WTC11 (cell line): ENCODE measurements at places on chromosomes 2 and 18. TPM values are rescaled to one million over a fixed set of nuclear protein-coding genes. Genes with fewer than 3 reads are reported as not detected.

DNA sequence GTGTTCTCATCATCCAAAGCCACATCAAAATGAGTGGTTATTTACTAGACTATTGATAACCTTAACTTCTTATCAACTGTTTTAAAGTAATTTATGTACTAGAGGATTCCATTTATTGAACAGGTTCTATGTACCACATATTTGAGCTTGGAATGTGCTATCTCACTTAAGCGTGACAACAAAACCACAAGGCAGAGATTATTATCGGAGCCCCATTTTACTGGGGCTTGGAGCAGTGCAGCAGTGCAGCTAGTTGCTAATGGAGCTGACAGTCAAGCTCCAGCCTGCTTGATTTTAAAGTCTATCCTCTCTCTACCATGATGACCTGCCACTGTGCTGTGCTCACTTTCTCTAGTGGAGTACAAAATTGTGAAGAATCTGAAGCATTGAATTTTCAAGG is 24.6 kb downstream of the GCG start:
- H3K36me3 ChIP-seq = no peaks in the 10 kb centered on the region
- H3K4me1 ChIP-seq = 0 out of 2 replicates have a peak, but pooled peaks cover 4% of the 10 kb centered on the region
- no peak for DNase-seq
- no peak overlapping the region for H3K27ac ChIP-seq
- H3K27me3 ChIP-seq = no peaks in the 10 kb centered on the region

GRCh38 chr2:63003351-63003750 is 47.3 kb upstream of the OTX1 start:
- no peaks in the 10 kb centered on the region for H3K36me3 ChIP-seq
- peaks cover 18% of the 10 kb centered on the region for H3K4me1 ChIP-seq
- H3K4me3 ChIP-seq = no peak overlapping the region
- H3K27ac ChIP-seq = no peak overlapping the region
- no peak for DNase-seq
- H3K27me3 ChIP-seq = peaks cover 15% of the 10 kb centered on the region

Gene CYP26B1
- 0.30 to 0.50 TPM (median 0.42 TPM) in 3 replicates for total RNA-seq

- no peak overlapping the region for H3K4me3 ChIP-seq
- H3K36me3 ChIP-seq = no peaks in the 10 kb centered on the region
- DNase-seq = no peak
- peaks cover 37% of the 10 kb centered on the region for H3K4me1 ChIP-seq
Observed at GRCh38 chr18:13444430-13445240, 226.1 kb downstream of the LDLRAD4 start.
